Amygdala (tissue), 56 donors: ENCODE measurements at places on chromosomes 6 and 20.
A peak's percentile ranks its signal among the peaks of the same experiment; 100 is the strongest.

DNA sequence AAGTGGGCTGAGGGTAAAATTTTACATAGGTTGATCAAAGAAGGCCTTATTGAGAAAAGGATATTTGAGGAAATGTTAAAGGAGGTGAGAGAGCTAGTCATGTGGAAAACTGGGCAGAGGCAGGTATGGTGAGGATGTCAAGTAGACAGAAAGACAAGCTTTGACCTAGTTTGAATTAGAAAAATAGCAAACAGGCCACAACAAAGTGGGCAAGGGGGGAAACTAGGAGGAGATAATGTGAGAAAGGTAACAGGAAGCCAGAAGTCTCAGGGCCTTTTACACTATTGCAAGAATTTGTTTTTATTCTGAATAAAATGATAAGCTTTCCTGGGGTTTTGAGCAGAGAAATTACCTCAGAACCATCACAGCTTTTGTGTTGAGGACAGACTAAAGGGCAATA is 115.7 kb downstream of the RWDD2A start:
- no peak for DNase-seq

DNA sequence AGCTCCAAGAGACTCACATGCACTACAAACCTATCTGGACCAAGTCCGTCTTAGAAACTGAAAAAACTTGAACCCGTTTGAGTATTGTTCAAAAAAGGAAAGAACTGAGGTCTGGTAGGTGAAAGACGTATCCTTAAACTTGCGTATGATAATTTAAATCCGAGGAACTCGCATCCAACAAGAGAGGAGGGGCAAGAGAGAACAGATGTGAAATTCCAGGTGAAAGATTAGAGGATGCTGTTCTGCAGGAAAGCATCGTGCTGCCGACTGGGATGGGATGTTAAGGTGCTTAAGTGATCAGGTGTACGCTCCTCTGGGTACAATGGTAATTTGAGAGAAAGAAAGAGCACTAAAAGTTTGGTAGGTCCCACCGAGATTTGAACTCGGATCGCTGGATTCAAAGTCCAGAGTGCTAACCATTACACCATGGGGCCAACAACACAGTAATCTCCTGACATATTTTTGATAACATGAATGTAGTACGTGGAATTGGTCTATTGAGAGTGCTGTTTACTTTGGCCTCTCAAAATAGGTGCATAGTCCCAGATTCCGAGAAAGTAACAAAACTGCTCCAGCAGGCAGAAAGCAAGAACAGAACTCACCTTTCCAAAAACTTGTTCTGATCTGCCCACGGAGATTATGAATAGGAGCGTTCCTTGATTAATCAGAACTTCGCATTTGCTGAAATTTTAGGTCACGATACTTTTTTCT is 53.5 kb upstream of the BTN3A2 start:
- DNase-seq: no peak

DNA sequence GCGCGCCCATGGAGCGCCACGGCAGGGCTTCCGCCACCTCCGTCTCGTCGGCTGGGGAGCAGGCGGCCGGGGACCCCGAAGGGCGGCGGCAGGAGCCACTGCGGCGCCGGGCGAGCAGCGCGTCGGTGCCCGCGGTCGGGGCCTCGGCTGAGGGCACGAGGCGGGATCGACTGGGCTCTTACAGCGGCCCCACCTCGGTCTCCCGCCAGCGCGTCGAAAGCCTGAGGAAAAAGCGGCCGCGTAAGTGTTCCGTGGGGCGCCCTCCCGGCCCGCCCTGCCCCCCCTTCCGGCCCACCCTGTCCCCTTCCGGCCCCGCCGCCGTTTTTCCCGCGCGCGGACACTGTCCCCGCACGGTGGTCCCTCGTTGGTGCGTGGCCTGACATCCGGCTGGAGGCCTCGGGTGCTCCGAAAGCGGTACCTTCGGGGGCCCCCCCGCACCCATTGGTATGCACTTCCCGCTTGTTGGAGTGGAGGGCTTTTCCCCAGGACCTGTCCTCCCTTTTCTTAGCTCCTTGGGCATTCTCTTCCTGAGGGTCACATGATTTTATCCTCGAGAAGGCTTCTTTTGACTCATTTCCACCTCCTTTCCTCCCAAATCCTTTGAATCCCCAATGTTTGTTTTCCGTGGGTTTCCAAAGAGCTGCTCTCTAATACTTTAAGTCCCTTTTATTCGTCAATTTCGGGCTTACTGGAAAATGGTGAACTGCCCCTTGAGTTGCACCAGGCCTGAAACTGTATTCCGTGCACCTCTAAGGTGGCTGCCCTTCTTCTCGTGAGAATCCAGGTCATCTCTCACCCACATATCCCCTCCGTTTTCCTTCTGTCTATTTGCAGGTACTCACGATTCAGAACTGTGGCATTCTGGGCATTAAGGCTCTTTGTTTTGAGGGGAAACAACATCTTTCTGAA is 556 bp downstream of the PANK2 start:
- DNase-seq: peak; percentile 45

DNA sequence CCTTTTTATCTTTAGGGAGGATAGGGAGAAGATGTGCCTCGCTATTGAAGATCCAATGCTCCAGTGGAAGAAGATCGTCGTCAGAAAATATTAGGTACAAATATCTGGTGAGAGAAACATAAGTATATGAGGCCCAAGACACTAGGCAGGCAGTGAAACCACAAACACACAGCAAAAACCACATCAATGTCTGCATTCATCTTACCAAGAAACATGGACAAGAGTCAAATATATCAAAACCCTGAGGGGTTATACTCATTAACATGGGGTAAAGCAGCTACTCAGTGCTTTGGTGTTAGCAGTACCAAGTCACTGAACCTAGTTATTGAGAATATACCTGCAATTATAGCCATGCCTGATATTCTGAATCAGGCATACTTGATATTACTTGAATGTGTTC is 101.4 kb upstream of the FAM184A start:
- no peak for DNase-seq

DNA sequence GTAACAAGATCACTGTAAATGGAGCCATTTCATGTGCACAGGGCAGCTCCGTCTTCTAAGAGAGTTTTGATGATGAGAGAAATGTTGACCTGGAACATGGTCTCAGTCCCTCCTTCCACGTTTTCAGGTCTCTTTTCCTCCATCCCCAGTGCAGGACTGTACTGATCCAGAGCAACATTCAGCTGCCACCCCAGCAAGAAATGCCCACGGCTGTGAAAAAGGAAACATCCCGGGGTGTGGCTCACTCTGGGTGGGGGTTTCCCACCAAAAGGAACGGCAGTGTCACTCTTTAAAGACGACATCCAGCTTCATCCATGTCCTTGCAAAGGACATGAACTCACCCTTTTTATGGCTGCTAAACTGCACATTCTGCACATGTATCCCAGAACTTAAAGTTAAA is 92.6 kb downstream of the ERMARD start:
- no peak for DNase-seq

GRCh38 chr20:2799688-2800520 is 523 bp downstream of the CPXM1 start:
- DNase-seq: no peak

- DNase-seq: no peak
Observed at GRCh38 chr6:1389369-1390132, at the start of gene FOXF2. Gene FOXF2 (plus strand): TSS chr6:1389576. CDS start chr6:1389948, 372 bp downstream.

- no peak for DNase-seq
Observed at GRCh38 chr6:14882394-14883026, 363.4 kb upstream of the JARID2 start.

GRCh38 chr6:111646034-111646433 is 40.4 kb upstream of the TRAF3IP2 start:
- DNase-seq: no peak

GRCh38 chr6:62146954-62147853 is 138.8 kb downstream of the KHDRBS2 start:
- DNase-seq: no peak

DNA sequence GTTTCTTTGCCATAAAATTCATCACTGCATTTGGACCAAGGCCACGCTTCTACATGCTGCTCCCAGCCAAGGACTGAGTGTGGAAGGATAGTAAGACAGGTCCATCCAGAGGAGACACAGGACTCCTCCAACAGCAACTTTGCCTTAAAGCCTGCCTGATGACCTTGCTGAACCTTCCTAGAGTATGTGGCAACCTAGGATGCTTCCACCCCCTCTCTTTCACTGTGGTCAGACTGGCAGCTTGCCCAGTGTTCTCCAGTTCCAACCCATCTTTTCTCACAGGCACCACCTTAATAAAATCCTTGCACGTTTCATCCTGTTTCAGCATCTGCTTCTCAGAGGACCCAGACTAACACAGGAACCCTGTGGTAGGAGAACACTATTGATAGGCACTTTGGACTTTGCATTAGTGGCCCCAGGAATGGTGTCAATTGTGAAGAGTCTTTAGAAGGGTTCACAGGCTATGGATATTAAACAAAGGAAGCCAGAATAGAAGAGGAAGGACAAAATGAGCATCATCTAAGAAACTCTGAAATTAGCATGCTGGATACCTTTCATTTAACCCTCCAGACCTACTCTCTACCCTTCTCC is 2.4 kb upstream of the PKHD1 start:
- DNase-seq: no peak

DNA sequence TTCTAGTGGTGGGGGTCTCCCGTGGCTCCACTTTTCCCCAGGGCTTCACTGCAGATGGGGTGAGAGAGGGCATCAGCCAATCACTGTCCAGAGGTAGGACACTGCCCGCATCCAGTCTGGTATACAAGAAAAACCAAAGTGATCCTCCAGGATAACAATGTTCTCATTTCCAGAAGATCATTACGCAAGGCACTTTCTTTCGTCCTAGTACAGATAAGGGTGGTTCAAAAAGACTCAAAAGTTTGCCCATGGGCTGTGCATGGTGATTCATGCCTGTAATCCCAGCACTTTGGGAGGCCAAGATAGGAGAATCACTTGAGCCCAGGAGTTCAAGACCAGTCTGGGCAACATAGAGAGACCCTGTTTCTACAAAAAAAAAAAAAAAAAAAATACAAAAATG is 16.4 kb downstream of the GMDS start:
- DNase-seq: no peak

GRCh38 chr20:51752343-51752951 is 15.7 kb downstream of the ATP9A start:
- no peak for DNase-seq

- DNase-seq: no peak
Observed at GRCh38 chr6:83216806-83217205, 23.6 kb downstream of the RWDD2A start.

GRCh38 chr6:42103753-42104094 is 38.7 kb downstream of the C6orf132 start:
- no peak for DNase-seq

DNA sequence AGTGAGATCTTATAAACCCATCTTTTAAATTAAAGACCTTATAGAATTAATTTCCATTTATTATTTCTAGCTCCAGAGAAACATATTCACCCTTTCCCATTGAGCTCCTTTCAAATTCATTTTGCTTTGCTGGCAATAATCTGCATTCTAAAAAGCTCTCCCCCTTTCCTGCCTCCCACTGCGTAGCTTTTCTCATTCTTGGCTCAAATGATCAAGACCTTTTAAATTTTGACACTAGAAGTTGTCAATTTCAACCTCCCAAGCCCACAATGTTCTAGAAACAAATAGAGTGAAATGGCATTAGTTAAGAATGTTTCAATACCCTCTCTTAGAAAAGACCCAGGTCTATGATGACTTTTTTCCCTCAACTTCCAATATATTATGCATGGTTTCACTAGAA is 186.9 kb downstream of the AKAP7 start:
- no peak for DNase-seq

GRCh38 chr6:140319209-140319608 is 944.8 kb upstream of the CITED2 start:
- DNase-seq: no peak

GRCh38 chr6:138988469-138988834 is 399 bp upstream of the REPS1 start:
- no peak for DNase-seq

GRCh38 chr20:9235518-9235917 is 166.6 kb downstream of the PLCB4 start:
- no peak for DNase-seq

DNA sequence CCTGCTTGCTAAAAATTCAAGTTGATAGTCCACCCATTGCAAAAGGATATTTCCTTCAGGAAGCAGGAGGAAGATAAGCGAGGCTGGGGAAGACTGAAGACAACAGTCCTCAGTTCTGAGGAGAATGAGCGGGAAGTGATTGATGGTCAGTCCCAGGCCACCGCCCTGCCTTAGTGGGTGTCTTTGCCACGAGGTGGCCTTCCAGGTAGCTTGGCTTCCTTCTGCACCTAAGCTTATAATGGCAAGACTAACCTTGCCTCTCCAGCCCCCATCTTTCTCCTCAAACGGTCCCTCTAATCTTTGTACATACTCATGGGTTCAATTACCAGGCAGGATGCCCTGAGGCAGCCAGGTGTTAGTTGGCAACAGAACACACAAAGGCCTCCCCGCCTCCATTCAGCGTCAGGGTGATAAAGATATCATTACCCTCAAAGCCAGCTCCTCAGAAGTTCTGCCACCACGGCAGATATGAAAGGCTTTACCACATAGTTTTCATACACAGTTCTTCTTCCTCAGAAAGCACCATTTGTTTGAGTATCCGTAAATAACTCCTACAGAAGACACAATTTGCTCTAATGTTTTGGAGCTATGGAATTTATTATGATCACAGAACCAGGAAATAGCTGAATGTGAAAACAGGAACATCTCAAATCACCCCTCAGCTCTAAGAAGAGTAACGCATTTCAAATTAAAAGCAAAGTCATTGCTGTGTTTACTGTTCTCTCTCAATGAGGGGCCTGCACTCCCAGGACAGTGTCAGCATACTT is 249.4 kb downstream of the ATXN1 start:
- no peak for DNase-seq

- DNase-seq: no peak
Observed at GRCh38 chr6:115945812-115946211, 114.9 kb downstream of the FRK start.

DNA sequence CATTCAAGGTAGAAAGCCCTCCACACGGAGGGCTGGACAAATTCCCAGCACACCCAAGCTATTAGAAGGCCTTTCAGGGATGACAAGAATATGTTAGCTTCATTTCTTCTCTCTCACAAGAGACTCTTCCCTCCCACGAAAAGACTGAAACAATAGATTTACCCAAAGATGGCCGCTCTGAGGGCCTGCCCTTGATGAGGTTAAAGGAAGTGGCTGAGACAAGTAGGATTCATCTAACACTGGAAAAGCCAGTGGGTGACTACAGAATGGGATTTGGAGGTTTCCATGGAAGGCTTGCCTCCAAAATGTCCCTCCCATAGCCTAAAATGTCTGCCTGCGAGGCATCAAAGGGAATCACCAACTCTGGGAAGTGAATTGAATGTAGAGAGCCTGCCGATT is 277.6 kb downstream of the CLIC5 start:
- DNase-seq: no peak

DNA sequence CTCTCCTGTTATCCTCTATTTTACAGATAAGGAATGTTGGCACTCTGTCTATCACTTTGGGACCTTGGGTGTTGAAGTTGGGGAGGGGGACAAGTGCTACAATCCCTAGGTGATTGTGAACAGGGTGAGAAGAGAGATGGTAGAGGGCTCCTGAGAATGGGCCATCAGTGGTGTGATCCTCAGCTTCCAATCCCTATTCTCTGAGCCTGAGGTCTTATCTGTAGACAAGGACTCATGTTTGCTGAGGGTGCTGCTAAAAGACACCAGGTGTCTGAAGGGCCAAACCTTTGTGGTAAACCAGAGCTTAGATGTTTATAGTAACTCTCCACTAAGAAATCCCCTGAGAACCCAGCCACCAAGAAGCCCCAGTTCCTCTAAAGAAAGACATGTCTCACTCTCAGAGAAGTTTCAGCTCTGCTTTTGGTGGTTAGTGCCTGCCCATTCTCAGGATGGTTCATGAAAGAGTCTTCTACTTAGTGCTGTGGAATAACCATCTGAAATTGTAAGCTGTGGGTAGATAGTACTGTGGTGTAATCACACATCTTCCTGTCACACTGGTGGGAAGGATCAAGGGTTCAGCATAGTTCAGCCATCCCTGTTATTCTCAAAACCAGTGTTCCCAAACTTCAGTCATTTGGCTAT is 58.2 kb upstream of the IL20RA start:
- no peak for DNase-seq
